ENCODE measurements at places on chromosomes 7 and 10.

- no peak for DNase-seq
These were observed 30.5 kb upstream of the ZNF273 start for GRCh38 chr7:64872351-64873154.

DNA sequence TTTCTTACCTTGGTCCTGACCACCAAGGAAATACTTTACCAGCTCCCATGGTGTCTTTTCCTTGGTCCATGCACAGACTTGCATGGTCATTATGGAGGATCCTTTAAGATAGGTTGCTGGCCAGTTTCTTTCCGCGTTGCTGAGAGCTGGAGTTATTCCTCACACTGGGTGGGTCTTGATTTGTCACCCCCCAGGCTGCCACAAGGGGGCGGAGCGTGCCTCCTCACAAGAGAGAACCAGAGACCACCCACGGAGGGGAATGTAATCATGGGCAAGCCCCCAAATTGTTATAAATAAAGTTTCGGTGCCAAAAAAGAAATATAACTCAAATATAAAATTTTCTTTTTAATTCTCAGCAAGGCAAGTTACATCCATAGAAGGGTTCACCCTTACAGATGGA lies 10.5 kb upstream of the TRIM24 start:
- peak; percentile 56 for DNase-seq

GRCh38 chr7:115582956-115583355 lies 447.6 kb downstream of the TFEC start:
- no peak for DNase-seq

GRCh38 chr10:124301736-124302135 lies 117.0 kb downstream of the OAT start:
- no peak for DNase-seq

DNA sequence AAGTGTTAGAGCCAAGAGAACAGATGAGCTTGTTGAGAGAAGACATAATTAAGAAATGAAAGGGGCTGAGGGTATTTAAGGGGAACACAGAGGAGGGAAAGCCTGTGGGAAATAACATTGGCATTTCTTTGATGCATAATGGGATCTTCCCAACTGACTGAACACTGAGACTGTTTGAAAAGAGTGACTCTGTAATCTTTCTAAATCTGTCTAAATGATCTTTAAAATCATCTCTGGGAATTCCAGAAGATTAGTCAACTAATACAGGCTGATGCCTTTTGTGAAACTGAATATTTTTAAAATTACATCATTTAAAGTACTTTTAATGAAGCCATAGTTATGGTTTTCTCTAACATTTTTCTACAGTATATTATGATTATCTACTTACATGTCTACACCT lies 17.4 kb upstream of the SLC35G1 start:
- no peak for DNase-seq

DNA sequence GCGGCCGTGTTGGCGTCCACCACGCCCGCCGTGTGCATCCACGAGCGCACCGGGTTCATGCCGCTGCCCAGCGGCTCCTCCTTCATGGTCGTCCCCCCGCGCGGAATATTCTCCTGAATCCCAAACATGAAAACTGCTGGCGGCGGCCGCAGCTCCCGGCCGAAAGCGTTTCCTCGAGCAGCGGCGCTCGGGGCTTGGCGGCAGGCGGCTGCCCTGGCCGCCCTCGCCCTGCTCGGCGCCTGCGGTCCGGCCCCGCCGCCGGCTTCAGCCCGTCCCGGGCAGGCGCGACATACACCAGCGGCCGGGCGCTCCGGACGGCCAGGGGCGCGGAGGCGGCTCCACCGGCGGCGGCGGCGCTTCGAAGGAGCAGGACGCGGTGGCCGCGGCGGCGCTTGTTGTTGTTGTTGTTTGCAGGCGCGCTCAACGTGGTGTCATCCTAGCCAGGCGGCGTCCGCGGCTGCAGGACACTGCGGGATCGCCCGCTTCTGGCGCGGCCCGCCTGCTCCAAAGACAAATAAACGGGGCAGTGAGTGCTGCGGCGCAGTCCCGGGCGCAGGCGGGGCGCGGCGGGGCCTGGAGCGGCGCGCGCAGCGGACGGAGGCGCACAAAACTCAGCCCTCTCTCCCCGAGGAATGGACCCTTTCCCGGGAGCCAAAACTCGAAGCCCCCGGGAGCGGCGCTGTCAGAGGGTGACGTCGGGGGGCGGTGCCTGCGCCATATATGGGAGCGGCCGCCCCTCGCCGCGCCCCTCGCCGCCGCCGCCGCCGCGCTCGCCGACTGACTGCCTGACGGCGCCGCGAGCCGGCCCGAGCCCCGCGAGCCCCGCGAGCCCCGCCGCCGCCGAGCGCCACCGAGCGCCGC lies at the start of gene EBF3:
Gene EBF3 (minus strand): TSS at position 634 of the 861 bp plus-strand sequence. CDS start 506 bp downstream, at position 128.
- DNase-seq = peak; percentile 93

DNA sequence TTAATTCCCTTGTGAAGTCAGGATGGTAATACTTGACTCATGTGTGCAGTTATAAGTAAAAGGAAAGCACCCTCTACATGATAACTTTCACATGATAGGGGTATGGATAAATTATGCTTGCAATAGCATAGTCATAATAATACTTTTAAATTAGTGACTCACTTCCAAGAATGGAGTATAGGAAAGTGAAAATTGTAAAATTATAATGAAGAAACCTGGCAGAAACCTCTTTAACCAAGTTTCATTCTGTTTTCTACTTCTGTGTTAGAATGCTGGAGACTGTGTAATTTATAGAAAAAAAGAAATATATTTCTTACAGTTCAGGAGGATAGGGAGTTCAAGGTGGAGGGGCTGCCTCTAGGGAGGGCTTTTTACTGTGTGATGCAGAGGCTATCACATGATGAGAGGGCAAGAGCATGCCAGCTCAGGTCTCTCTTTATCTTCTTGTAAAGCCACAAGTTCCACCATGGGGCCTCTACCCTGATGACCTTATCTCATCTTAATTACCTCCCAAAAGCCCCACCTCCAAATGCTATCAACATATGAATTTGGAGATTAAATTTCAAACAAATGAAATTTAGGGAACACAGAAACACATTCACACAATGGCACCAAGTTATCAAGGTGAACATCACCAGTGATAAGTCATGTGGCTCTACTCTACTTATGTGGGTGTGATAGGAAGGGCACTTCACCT lies 43.2 kb downstream of the HDAC9 start:
- no peak for DNase-seq

Data from NB4 (cell line).